ENCODE measurements at places on chromosomes 3 and 15. TPM values are rescaled to one million over a fixed set of nuclear protein-coding genes. Genes with fewer than 3 reads are reported as not detected.

Gene CHRNA3
- total RNA-seq: not detected

Gene SEC61A1
- 371 TPM for total RNA-seq

Gene CD200R1L
- total RNA-seq: not detected

Gene PLSCR1
- 93.7 TPM for total RNA-seq

Gene DCBLD2
- total RNA-seq: 148 TPM

Gene QTRT2
- total RNA-seq: 11.8 TPM

Gene ZCWPW2
- total RNA-seq: 0.39 TPM

Gene CYB561D2
- 33.4 TPM for total RNA-seq

Gene PCLAF
- total RNA-seq: 66.2 TPM

Gene KIF23
- total RNA-seq: 29.2 TPM

Gene TRH
- not detected for total RNA-seq

Gene SPINK8
- not detected for total RNA-seq

Gene DAZL
- not detected for total RNA-seq

Gene CA12
- 10.3 TPM for total RNA-seq

Gene FGD5
- total RNA-seq: 0.24 TPM

Gene SPRED1
- total RNA-seq: 29.0 TPM

Gene SQOR
- 7.3 TPM for total RNA-seq

Gene COX17
- total RNA-seq: 7.3 TPM

Gene MYZAP
- total RNA-seq: 0.72 TPM

Gene ZKSCAN7
- total RNA-seq: 7.1 TPM

Gene ZNF502
- 6.5 TPM for total RNA-seq

Gene KCNMB3
- total RNA-seq: 1.4 TPM

Gene SETD2
- total RNA-seq: 15.4 TPM

Gene P2RY1
- total RNA-seq: 8.8 TPM

Gene RBP2
- total RNA-seq: not detected

Gene TRAIP
- total RNA-seq: 1.4 TPM

Gene GOLGA6L9
- 15.3 TPM for total RNA-seq

Gene SPTBN5
- total RNA-seq: 0.24 TPM

Gene CPN2
- total RNA-seq: not detected

Gene USP50
- not detected for total RNA-seq

Gene GRAMD1C
- 6.7 TPM for total RNA-seq

Gene DZIP1L
- total RNA-seq: 13.3 TPM

Gene GPR62
- total RNA-seq: 0.08 TPM

Gene MYL3
- total RNA-seq: not detected

Gene NXPE3
- 16.4 TPM for total RNA-seq

Gene GOLGA8R
- total RNA-seq: 0.08 TPM

Gene ACTRT3
- total RNA-seq: 3.9 TPM

Gene TTC23
- total RNA-seq: 20.7 TPM

Gene FBXL2
- 10.0 TPM for total RNA-seq

Measured in epithelial cell of alveolus of lung (primary cell).